Activated naive CD8-positive, alpha-beta T cell treated with anti-CD3 and anti-CD28 coated beads for 36 hours (primary cell): ENCODE measurements at places on chromosomes 13 and 19.

- DNase-seq = no peak
Measured at GRCh38 chr13:99965329-99966000, 6.1 kb downstream of the ZIC5 start.

DNA sequence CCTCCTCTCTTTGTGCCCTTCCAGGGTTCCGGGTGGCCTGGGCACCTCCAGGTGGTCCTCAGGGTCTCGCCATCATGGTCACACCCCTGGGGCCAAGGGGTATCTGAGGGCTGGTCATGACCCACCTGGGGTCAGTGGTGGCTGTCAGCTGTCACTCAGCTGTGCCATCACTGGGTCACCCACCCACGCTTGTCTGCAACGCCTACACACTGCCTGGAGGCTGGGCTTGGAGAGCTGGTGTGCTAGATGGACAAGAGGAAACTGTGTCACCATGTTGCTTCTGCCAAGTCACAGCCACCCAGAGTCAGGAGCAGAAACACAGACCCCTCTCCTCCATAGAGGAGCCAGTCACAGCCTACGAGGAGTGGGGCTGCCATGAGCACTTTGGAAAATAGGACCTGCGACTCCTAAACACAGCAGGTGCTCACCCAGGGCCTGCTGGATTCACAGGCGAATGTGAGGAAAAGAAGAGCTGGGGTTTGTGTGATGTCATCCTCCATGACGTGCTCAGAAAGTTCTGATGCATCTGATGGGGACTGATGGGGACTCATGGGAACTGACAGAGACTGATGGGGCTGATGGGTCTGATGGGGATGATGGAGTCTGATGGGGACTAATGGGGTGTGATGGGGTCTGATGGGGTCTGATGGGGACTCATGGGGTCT lies 10.7 kb upstream of the GRTP1 start:
- no peak for DNase-seq

GRCh38 chr19:31492050-31492449 lies 142.8 kb upstream of the TSHZ3 start:
- DNase-seq = no peak

DNA sequence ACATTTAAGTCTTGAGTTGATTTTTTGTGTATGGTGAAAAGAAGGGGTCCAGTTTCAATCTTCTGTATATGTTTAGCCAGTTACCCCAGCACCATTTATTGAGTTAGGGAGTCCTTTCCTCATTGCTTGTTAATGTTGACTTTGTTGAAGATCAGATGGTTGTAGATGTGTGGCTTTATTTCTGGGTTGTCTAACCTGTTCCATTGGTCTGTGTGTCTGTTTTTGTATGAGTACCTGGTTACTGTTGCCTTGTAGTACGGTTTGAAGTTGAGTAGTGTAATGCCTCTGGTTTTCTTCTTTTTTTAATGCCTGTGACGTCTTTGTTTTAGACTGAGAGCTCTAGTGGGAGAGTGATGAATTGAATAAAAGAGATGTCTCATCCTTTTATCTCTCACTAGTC lies 83.2 kb downstream of the NBEA start:
- DNase-seq = no peak

DNA sequence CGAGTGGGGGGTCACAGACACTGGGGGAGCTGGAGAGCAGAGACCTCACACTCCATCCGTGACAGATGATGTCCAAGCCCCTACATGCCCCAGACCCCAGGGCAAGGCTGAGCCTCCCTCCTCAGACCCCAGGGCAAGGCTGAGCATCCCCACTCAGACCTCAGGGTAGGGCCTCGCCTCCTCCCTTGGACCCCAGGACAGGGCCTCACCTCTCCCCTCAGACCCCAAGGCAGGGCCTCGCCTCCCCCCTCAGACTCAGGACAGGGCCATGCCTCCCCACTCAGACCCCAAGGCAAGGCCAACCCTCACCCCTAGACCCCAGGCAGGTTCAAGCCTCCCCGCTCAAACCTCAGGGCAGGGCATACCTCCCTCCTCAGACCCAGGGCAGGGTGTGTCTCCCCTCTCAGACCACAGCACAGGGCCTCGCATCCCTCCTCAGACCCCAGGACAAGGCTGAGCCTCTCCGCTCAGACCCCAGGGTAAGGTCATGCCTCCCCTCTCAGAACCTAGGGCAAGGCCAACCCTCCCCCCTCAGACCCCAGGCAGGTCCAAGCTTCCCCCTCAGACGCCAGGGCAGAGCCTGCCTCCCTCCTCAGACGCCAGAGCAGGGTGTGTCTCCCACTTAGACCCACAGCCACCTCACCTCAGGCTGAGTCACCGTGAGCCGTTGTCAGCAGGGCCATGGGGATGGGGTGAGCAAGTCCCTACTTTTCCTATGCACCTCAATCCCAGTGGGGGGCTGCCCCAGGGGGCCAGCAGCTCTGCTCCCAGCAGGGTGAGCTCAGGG lies 1.7 kb upstream of the S1PR4 start:
- peak; percentile 77 for DNase-seq
